Activated naive CD4-positive, alpha-beta T cell treated with Interleukin-2 at 50 U/mL for 16 hours (primary cell): ENCODE measurements at places on chromosomes 13 and 19.

DNA sequence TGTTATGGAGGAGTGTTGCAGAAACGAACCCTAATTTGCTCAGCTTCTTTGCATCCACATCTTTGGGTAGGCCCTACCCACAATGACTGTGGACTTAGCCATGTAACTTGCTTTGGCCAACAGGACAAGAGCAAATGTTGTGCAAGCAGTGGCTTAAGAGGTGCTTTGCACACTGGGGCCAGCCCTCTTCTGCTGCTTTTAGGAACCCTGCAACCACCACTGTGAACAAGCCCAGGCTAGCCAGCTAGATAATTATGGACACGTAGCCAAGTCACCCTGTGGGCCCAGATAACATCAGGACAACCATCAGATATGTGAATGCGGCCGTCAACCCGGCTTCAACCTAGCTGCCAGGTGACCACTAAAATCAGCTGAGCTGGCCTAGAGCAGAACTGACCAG, 17.1 kb downstream of the C19orf47 start:
- DNase-seq: no peak

DNA sequence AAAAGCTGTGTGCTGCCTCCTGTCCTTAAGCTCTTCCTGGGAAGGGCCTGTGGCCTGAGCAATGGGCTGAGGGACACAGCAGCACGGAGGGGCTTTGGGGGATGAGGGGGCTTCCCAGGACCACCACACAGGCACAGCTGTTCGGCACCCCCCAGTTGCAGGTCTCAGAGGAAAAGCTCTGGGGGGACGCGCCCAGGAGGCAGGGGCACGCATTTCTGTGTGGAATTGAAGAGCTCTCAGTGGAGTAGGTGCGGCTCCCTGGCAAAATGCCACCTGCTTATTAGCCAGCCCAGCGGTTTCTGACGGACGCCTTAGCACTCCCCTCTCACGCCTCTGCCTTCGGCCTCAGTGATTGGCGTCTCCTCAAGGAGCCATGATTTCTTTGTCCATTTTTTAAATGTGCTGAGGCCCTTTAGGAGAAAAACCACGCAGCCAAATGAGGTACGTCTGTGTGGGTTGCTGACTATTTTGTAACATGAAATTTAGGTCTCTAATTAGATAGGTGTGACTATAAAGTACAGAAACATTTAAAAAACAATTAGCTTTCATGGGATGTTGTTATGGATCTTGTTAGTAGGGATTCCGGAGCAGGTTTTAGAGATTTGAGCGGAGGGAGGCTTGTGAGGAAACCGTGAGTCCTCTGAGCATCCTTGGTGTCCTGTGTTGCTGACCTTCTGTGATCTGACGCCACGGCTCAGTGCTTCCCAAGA, 4.0 kb downstream of the MCF2L start:
- DNase-seq: no peak

- DNase-seq: no peak
Measured at GRCh38 chr13:70841240-70842061, 733.2 kb upstream of the KLHL1 start.

DNA sequence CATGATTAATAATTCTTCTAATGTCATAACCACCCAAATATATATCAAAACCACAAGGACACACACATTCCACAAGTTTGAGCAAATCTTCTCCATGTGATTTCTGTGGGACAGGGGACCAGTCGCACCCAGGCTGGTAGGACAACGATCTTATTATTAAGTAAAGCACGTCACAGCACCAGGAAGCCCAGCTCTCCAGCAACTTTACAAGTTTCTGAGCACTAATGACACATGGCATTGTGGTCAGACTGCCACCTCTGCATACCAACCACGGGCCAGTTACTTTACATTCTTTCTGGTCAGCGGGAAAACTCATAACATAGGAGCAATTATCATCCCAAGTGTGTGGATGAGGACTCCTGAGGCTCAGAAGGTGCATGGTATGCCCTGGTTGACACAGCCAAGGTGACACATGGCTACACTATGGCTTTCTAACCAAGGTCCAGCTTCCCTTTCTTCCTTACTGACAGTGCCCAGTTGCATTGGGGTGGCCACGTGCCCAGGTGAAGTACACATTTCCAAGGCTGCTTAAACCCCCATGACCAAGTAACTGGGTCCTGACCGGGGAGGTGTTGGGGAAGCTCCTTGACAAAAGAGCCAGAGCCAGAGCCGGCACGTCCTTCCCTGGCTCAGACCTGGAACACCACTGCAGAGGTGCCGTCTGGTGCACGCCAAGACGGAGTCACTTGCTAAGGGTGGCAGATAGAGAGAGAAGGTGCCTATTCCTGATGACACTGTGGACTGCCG, 27.4 kb downstream of the LATS2 start:
- DNase-seq: no peak

- DNase-seq: no peak
Measured at GRCh38 chr19:58334691-58335249, 8.0 kb downstream of the ZSCAN22 start.

- DNase-seq: no peak
Measured at GRCh38 chr19:49559443-49559842, 20.9 kb downstream of the NOSIP start.
